ENCODE measurements at places on chromosomes 16 and 17.

DNA sequence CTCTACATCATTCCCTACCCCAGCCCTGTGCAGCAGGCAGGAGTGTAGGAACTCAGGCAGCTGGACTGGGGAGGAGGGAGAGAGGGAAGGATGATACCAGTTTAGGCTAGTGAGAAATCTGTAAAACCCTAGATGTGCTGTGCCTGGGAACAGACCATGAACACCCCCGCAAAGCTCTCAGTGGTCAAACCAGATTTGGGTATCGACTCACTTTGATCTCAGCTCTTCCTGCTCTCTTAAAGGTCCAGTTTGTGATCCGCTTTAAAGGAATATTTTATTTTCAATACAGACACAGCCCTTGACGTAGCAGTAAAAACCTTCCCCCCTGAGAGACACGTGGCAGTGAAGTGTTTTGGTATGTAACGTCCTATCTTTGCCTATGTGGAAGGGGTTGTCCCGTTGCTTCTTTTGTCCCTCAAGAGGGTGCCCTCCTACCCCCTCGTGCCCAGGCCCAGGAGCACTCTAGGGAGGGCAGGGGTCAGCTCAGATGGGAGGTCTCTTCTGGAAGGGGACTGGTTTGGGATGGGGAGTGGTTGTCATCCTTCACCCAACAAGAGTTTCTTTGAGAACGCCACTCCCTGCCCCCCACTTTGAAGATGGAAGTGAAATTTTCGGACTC, 19.3 kb upstream of the TBX2 start:
- no peak for DNase-seq

GRCh38 chr17:61333136-61333535, 66.5 kb upstream of the TBX2 start:
- no peak for DNase-seq

DNA sequence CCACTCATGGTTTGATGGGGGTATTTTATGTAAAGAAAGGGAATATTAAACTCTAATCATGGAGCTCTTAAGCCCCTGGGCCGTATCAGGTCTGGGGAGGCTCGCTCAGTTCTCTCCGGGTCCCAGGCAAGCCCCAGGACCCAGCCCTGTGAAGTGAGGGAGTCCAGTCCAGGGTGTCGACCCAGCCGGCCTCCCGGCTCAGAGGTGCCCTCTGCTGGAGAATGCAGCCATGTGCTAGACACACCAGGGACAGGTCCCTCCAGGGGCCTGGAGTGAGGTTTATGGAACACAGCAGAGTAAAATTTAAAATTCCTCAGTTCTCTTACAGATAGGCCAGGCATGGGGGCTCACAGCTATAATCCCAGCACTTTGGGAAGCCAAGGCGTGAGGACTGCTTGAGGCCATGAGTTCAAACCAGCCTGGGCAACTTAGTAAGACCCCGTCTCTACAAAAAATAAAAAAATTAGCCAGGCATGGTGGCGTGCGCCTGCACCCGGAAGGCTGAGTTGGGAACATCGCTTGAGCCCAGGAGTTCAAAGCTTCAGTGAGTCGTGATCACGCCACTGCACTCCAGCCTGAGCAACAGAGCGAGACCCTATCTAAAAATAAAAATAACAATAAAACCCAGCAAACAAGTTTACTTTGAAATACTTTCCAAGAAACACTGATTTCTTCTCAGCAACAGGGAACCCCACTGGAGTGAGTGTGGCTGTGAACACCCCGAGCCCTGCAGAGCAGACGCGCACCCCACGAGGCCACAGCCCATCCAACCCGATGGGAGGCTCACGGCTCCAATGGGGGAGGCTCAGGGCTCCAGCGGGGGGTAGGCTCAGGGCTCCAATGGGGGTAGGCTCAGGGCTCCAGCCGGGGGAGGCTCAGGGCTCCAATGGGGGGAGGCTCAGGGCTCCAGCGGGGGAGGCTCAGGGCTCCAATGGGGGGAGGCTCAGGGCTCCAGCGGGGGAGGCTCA, 72.2 kb downstream of the ZNF778 start:
- peak; percentile 60 for DNase-seq

DNA sequence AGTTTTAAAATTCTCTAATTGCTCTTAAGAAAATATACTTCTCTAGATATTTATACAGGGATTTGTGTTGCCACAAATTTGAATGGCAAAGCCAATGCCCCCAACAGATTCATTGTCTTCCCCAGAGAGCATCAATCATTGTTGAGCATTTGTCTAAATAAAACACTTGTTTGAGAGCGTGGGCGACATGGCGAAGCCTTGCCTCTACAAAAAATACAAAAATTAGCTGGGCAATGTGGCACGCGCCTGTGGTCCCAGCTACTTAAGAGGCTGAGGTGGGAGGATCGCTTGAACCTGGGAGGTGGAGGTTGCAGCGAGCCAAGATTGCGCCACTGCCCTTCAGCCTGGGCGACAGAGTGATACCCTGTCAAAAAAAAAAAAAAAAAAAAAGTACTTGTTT, 13.4 kb upstream of the SRSF1 start:
- DNase-seq, result no peak

DNA sequence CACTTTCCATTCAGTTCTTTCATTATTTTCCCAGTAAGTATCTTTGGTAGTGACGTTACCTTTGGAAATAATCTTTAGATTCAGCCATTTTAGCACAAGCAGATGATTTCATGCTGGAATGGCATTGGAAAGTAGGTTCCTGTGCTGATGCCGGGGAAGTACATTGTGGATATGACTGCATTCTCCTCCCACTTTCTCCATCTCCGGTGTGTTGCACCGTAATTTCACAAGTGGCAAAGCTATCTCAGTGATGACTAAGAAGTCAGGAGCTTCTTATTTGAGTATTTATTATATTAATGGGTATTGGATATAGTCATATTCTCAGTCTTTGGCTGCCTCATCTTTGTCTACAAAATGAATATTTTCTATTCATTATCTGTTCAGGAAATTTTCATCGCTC, 69.8 kb downstream of the MRTFB start:
- DNase-seq, result no peak

DNA sequence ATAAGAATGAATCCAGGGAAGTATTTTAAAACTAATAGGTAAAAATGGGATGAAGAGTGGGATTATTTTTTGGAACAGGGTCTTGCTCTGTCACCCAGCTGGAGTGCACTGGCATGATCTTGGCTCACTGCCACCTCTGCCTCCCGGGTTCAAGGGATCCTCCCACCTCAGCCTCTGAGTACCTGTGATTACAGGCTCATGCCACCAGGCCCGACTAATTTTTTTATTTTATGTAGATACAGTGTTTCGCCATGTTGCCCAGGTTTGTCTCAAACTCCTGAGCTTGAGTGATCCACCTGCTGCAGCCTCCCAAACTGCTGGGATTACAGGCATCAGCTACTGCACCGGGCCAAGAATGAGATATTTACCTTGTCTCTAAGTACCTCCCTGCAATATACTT, 22.1 kb downstream of the NSMCE1 start:
- DNase-seq, result no peak

- no peak for DNase-seq
Observed at GRCh38 chr16:66857437-66857836, 13.2 kb downstream of the CA7 start.

DNA sequence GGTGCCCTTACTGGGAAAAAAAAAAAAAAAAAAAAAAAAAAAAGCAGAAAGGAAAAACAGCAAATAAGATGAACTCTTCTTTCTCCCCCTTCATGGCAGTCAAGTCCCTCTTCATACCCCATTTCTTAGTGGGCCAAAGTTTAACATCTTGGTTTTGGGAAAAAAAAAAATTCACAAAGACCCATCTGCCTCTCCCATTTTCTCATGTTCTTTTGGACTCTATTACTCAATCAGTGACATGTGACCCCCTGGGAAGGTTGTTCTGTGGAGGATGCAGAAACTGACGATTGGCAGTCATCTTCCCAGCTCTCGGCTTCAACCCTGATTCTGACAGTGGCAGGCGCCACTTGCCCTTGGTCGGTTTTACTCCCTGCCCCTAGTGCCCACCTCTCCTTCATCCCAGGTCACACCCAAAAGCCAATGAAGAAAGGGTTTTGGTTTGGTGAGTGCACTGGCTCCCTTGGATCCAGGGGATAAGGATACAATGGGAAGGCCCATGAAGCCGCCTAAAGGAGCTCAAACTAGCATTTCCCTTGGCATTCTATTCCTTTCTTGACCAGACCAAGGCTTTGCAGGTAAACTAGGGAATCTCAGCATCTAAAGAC, 60.7 kb upstream of the TBX2 start:
- no peak for DNase-seq

GRCh38 chr16:80480664-80481063, 60.1 kb upstream of the DYNLRB2 start:
- no peak for DNase-seq

GRCh38 chr16:5252791-5253190, 155.2 kb upstream of the EEF2KMT start:
- DNase-seq, result no peak

GRCh38 chr16:87202346-87202745, 114.8 kb downstream of the C16orf95 start:
- DNase-seq, result no peak

DNA sequence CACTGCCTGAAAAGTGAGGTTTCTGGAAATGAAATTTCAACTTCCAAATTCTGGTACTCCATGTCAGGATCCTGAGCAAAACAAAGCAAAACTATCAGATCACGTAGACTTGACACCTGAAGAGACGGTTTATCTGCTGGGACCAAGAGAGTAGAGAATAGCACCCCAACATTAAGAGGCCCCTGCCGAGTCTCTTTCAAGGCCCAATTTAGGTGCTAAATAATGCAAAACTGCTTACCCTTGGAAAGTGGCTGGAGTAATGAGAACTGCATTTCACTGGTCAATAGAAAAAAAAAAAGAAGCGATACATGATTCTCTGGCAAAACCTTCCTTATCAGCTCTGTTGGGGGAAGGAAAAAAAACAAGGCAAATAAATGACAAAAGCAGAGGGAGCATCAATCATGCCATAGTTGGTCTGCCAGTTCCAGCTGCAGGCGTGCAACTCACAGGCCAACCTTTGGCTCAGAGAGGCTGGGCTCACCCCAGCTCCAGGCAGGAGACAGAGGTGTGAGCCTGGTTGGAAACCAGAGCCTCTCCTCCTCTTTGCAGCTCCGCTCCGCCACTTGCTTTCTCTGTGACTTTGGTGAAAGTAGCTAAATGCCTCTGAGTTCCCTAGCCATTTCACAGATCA, 595.2 kb downstream of the TOX3 start:
- DNase-seq, result no peak

GRCh38 chr17:59637611-59638310, 18.1 kb downstream of the CLTC start:
- DNase-seq, result no peak

GRCh38 chr16:84599521-84600202, 18.2 kb downstream of the COTL1 start:
- peak; percentile 49 for DNase-seq

- no peak for DNase-seq
Observed at GRCh38 chr16:946048-946395, 24.8 kb downstream of the LMF1 start.

GRCh38 chr17:62688398-62689160, 61.1 kb downstream of the MRC2 start:
- DNase-seq, result no peak

GRCh38 chr16:49849754-49850108, 6.2 kb downstream of the ZNF423 start:
- DNase-seq, result no peak

DNA sequence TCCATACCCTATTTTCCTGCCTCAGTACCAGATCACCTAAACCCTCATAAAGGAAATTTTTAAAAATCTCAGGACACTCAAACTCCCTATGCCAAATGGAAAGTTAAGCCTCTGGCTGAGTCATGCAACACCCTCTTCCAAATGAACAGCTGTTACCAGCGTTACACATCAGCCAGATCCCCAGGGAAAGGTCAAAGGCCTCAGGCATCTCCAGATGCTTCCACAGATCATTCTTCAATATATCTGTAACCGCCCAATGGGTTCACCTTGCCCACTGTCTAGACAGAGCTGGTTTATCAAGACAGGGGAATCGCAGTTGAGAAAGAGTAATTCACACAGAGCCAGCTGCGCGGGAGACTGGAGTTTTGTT, 29.1 kb upstream of the SHCBP1 start:
- no peak for DNase-seq

DNA sequence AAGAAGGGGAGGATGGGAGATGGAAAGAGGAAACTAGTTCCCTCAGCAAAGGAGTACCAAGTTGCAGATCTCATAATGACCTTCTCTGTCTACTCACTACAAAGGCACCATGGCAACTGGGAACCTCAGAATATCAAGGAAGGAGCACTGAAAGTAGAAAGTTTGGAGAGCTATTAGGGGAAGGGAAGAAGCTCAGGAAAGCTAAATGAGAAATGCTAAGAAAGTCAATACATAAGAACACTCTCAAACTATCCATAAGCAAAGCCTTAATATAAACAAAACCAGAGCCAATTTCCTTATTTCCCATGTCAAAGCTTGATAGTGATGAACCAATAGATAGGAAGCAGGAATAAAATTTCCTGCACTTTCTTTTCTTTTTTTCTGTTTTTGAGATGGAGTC, 57.9 kb upstream of the C17orf78 start:
- DNase-seq, result no peak

GRCh38 chr16:15509593-15510535, 75.5 kb downstream of the BMERB1 start:
- DNase-seq, result no peak

DNA sequence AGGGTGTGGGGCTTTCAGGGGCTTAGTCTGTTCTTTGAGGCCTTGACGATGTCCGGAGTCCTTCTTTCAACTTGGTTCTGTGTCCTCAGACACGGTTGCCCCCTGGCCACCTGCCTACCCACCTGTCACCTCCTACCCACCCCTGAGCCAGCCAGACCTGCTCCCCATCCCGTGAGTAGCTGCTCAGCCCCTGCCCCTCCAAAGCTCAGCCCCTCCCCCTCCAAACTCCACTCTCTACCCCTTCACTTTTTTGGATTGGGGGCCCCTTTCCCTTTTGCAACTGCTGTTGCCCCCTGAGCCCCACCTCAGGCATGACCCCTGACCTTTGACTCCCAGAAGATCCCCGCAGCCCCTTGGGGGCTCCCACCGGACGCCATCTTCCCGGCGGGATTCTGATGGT, 1.2 kb downstream of the LAT start:
- DNase-seq, result no peak

GRCh38 chr17:81416612-81417011, 21.4 kb downstream of the BAHCC1 start:
- no peak for DNase-seq

- no peak for DNase-seq
Observed at GRCh38 chr17:5788266-5788900, 204.1 kb upstream of the NLRP1 start.

- peak; percentile 66 for DNase-seq
Observed at GRCh38 chr17:42405963-42406495, 17.0 kb downstream of the CAVIN1 start.

- no peak for DNase-seq
Observed at GRCh38 chr17:9021992-9022572, 772 bp downstream of the NTN1 start.

- no peak for DNase-seq
Observed at GRCh38 chr17:64270885-64271284, 7.8 kb upstream of the TEX2 start.

Measured in stimulated activated CD4-positive, alpha-beta T cell treated with anti-CD3 and anti-CD28 coated beads, TNF-alpha, amount 100 ng/mL, for 48 hours (primary cell).